ENCODE measurements at places on chromosomes 1 and 21.
A peak's percentile ranks its signal among the peaks of the same experiment; 100 is the strongest.

DNA sequence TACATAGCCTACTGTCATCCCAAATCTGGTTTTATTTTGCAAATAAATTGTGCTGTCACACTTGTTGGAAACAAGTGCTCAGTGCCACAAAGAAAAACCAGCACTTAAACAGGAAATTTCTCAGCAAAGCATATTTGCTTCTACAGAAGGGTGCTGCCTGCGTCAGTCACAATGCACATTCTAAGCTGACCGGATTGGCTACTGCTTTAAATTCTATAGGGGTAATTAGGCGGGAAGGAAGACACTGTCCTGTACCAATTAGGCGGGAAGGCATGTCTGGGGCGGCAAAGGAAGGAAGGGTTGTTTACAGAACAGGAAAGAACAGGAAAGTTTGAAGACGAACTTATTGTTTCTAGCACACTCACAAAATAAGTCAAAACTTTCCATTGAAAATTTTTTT lies 2.8 kb downstream of the IFI16 start:
- DNase-seq, result peak; percentile 50

DNA sequence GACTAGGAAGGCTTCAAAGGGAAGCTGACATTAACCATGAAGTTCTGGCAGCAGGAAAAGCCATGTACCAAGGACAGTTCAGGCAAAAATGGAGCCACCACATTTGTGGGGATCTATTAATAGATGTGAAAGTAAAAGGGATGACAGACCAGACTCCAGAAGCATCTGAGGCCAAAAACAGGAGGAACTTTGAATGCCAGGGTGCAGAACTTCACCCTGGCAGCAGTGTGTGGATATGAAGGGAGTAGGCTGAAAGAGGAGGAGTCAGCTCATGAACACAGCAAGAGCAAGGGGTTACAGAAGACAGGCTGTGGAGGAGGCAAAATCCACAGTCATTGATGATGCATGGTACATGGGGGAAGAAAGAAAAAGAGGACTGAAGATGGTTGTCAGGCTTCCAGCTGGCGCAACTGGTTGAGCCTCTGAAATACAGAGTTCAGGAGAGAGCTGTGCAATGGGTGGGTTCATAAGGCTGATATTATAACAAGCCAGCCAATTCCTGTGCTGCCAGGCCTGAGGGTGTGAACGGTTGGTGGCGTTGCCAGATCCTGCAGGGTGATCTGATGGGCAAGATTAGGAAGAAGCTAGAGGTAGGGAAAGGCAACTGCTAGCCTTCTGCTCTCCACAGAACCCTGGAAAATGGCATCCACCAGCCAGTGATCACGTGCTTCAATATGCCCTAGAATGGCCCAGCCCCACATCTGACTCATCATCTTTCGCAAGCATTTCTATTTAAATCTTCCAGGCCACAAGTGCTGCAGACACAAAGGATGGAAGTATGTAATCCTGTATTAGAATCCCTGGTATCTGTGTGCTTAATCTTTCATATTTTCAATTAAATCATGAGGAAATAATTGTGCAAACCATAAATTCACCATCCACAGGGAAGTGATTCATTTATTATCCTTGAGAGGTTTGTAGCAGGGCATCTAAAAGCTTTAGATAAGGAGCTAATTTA lies 81.9 kb downstream of the SLC25A24 start:
- peak; percentile 83 for DNase-seq

GRCh38 chr1:212916481-212917133 lies 33.7 kb upstream of the VASH2 start:
- peak; percentile 32 for DNase-seq

DNA sequence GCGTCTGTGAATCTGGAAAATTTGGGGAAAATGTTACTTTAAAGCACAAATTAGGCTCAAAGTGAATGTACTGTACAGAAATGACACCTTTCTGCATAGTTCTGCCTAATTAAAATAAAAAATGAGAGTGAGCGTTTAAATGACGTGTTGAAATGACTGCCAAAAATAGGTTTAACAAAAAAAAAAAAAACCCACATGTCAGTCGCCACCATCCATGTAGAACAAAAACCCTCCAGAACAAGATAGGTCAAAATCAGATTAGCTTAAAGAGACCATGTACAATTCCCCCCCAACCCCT lies 745 bp downstream of the PARP1 start:
- DNase-seq, result no peak

DNA sequence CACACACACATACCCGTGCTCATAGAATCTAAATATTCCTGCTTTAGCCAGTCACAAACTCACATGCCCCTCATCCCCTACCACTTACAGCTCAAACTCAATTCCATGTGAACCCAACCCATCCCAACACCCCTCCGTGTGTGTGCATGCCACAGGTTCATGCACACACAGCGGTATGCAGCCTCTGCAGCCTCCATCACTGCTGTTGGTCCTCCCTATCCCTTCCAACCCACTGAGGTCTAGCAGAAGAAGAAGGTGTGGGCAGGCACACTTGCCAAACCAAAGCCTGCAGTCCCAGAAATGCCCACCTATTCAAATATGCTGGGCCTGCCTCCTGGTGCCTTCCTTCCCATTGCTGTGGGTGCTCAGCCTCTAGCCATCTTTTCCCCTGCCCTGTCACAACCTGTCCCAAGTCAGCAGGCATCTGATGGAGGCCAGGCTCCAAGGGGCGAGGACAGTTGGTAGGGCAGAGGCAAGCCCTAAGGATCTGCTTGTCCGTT lies 26.2 kb downstream of the SLC2A1 start:
- DNase-seq, result no peak

DNA sequence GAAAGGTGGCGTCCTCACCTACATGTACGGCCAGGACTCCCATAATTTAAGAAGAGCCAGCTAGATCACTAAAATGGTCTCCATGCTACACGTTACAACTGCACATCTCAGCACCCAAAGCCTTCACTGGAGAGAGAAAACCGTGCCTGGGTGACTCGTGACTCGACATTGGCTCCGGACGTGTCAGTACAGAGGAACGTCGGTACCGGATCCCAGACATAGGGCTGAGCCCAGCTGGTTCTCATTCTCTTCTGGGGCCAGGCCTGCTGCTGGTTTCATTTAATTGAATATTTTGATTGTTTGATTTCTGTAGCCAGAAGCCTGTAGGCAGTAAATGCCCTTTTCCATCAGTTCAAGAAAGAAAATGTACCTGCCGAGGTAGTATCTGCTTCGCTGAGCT lies 93.1 kb downstream of the HHIPL2 start:
- DNase-seq, result no peak

- DNase-seq, result no peak
These were observed 14.7 kb downstream of the PTAFR start for GRCh38 chr1:28161751-28162150.

DNA sequence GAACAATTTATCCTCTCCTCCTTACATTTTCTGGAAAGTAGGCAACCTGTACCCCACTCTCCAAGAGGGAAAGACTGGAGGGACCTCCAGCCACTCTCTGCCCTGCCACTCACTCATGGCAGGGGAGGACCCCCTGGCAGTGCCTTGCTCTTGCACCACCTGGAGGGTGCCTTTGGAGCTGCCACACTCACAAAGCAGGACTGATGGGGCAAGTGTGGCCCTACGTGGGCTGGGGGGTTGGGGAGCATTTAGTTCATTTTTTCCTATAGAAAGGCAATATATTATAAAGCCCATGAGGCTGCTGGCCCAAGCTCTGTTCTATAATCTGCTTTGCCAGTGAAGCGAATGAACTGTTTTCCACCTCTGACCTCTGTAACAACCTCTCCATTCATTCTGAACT lies 50.3 kb downstream of the GPR161 start:
- no peak for DNase-seq

GRCh38 chr1:38735651-38736161 lies 123.9 kb downstream of the RRAGC start:
- DNase-seq, result peak; percentile 63

DNA sequence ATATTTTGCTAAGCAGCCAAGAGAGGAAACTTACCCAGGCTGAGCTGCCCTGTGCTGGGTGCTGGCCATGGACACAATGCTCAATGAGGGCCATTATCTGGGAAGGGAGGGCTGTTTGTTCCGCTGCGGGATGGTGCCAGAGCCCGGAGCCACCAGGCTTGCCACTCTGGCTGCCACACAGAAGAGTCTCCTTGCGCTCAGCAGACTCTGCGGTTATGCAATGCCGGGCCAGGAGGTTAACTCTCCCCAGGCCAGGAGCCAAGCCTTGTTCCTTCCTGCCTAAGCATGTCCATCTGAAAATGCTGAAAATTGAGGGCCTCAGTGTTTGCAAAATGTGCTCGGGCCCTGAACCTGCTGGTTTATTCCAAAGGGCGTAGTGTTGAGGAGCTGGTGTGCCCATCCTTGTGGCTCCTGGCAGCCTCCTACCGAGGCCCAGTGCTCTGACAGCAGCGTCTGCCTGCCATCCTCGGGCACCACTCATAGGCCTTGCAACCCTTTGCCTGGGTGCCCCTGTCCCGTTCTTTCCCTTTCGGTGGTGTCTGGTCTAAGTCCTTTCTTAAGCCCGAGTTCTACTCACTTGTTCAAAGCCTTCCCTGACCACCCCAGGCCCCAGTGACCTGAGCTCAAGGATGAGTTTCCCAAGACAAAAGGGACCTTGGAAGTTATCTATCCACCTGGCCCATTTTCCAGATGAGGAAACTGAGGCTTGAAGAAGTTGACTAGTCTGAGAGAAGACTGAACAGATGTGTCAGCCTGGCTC lies 133.8 kb upstream of the EDN2 start:
- peak; percentile 79 for DNase-seq

- DNase-seq, result no peak
These were observed 944 bp downstream of the PLPPR5 start for GRCh38 chr1:99003581-99004253.

DNA sequence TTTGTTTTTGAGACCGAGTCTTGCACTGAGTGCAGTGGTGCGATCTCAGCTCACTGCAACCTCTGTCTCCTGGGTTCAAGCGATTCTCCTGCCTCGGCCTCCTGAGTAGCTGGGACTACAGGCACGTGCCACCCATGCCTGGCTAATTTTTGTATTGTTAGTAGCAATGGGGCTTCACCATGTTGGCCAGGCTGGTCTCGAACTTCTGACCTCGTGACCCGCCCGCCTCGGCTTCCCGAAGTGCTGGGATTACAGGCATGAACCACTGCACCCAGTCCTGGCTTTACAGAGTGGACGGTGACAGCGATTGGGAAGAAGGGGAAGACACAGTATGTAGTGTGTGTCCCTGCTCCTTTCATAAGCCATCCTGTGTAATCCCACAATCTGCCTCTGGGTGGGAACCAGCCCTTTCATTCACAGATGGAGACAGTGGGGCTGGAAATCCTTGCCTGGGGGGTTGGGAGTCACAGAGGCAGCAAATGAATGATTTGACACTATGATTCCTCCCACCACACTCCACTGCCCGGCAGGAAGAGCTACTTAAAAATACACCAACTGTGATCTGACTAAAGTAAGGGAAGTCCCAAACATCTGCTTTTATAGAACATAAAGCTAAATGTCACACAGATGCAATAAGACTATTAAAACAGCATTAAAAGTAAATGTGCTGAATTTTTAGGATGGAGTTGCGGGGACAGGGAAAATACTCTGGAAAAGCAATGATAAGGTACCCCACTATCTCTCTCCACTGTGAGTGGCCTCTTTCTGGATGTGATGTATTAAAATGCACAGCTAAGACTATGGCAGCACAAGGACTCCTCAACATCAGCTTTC lies 4.5 kb downstream of the PARP1 start:
- DNase-seq, result peak; percentile 34

DNA sequence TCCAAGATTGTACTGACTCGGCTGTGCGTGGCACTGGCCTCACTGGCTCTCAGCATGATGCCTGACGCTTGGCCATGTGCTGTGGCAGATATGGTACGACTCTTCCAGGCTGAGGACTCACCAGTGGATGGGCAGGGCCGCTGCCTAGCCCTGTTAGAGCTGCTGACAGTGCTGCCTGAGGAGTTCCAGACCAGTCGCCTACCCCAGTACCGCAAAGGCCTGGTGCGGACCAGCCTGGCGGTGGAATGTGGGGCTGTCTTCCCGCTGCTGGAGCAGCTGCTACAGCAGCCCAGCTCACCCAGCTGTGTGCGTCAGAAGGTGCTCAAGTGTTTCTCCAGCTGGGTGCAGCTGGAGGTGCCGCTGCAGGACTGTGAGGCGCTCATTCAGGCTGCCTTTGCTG lies 2.9 kb downstream of the IPO13 start:
- DNase-seq, result no peak

GRCh38 chr1:16422041-16422440 lies 15.2 kb downstream of the SPATA21 start:
- DNase-seq, result no peak

DNA sequence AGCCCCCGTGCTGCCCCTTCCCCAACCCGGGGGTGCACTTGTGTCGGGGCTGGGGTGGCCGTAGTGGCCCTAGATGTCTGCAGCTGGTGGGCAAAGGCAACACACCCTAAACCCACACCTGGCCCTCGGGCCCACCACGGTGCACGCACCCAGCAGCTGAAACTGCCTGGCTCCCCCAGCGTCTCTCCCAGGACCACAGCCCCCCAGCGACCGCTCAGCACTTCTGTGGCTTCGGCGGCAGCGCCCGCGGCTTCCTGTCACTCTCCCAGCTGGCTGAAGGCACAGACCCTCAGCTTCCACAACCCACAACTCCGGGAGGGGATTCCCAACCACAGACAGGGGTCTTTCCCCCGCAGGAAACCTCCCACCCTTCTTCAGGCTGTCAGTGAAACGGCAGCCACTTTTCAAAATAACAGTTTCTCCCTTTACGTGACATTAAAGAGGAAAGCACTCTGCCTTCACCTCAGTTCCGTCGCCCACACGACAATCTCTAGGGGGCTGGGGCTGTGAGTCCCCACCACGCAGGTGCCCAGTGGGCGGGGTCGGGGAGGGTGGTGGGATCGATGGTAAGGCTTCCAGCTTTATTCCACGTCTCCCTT lies 40.7 kb upstream of the COL6A2 start:
- DNase-seq, result no peak

DNA sequence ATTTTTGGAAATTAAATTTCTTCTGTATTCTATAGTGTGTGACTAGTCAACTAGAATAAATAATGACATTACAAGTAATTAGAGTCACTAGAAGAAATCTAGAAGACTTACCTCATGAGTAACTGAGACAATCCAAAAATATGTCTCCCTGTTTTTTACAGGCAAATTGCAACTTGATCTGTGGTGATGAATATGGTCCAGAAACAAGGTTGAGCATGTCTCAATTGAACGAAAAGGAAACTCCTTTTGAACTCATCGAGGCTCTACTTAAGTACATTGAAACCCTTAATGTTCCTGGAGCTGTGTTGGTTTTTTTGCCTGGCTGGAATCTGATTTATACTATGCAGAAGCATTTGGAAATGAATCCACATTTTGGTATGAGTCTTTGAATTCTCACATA lies 36.7 kb downstream of the DHX9 start:
- DNase-seq, result no peak

GRCh38 chr1:169941982-169942830 lies 48.5 kb upstream of the SCYL3 start:
- DNase-seq, result peak; percentile 55
